ENCODE measurements at places on chromosomes 12 and 14. TPM values are rescaled to one million over a fixed set of nuclear protein-coding genes. Genes with fewer than 3 reads are reported as not detected.

SLCO1C1 gene
- 0.92 TPM for total RNA-seq

SLC17A8 gene
- not detected for total RNA-seq

- no peak for DNase-seq
Measured at GRCh38 chr14:57632649-57633048, 139.0 kb upstream of the CCDC198 start.

DNA sequence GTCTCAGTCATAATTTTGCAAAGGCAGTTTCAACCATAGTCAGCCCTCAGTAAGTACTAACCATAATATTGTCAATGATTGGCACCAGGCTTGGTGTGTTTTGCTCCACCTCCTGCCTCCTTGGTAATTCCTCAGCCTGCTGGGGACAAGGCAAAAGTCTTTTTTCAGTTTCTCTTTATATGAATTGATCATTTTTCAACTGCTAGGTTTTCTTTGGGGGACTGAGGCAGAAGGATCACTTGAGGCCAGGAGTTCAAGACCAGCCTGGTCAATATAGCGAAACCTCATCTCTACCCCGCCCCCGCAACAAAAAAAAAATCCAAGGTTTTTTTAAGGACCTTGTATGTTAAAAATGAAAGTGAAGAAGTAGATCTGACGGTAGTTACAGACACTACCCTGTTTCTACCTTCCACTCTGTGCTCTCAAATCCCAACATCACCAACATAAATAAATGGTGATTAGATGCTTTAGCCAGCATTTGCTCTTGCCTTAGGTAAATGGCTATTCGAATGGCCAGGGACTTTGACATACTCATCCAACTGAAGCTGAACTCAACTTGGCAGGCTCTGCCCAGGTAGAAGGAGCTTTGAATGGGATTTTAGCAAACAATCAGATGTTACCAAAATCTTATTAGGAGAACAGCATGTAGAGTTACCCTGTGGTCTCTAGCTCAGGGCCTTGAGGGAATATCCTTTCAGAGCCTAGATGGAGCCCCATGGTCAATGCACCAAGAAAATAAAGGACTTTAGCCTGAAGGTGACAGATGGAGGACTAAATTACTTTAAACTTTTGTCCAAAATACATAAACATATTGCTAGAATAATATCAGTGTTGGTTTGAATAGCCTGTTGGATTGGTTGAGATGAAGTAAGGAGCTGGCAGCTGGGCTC, 126.9 kb upstream of the AMIGO2 start:
- DNase-seq = no peak

- DNase-seq = no peak
Measured at GRCh38 chr12:57119294-57120085, 8.3 kb upstream of the STAT6 start.

DNA sequence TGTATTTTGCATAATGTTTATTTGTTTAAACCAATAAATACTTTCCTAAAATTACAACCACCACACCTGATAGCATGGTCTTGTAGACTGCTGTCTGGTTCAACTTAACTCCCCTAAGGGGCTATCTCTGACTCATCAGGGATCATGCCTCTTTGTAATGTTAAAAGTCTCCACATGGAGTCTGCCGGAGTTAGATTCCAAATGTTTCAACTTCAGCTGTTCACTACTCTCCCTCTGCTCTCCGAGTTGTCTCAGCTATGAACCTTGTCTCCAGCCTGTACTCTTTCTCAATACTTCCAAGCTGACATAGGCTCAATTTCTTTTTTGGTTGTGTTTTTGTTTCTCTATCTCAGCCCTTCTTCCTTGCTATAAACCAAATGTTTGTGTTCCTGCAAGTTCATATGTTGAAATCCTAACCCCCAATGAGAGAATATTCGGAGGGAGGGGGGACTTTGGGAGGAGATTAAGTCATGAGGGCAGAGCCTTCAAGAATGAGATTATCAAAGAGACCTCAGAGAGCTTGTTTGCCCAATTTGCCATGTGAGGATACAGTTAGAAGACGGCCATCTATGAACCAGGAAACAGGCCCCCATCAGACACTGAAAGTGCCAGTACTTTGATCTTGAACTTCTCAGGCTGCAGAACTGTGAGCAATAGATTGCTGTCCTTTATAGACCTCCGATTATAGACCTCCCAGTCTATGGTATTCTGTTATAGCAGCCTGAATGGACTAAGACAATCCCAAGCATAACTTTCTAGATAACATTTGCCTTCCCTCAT, 858.2 kb downstream of the VRK1 start:
- no peak for DNase-seq

Data from lower lobe of right lung (tissue), 2 donors.